NCI-H1436 (cell line): ENCODE measurements at places on chromosomes 4 and X.

GRCh38 chr4:82217986-82218715 is 155.6 kb downstream of the HNRNPD start:
- peak; percentile 9 for DNase-seq

DNA sequence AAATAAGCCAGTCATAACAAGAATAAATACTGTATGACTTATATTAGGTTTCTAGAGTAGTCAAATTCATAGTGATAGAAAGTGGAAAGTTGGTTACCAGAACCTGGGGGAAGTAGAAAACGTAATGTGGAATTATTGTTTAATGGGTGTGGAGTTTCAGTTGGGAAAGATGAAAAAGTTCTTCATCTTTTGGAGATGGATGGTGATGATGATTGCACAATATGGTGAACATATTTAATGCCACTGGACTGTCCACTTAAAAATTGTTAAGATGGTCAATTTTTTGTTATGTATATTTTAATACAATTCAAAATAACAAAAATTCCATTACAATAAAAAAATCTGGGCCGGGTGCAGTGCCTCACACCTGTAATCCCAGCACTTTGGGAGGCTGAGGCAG is 289.6 kb downstream of the ZIC3 start:
- no peak for DNase-seq

- DNase-seq = no peak
Observed at GRCh38 chr4:25163196-25163595, 2.9 kb upstream of the SEPSECS start.

- no peak for DNase-seq
Observed at GRCh38 chr4:67520141-67520540, 25.2 kb downstream of the CENPC start.

GRCh38 chr4:113450295-113451080 is 311.1 kb downstream of the CAMK2D start:
- no peak for DNase-seq

GRCh38 chrX:136215559-136215958 is 35.6 kb downstream of the MAP7D3 start:
- DNase-seq = peak; percentile 8

DNA sequence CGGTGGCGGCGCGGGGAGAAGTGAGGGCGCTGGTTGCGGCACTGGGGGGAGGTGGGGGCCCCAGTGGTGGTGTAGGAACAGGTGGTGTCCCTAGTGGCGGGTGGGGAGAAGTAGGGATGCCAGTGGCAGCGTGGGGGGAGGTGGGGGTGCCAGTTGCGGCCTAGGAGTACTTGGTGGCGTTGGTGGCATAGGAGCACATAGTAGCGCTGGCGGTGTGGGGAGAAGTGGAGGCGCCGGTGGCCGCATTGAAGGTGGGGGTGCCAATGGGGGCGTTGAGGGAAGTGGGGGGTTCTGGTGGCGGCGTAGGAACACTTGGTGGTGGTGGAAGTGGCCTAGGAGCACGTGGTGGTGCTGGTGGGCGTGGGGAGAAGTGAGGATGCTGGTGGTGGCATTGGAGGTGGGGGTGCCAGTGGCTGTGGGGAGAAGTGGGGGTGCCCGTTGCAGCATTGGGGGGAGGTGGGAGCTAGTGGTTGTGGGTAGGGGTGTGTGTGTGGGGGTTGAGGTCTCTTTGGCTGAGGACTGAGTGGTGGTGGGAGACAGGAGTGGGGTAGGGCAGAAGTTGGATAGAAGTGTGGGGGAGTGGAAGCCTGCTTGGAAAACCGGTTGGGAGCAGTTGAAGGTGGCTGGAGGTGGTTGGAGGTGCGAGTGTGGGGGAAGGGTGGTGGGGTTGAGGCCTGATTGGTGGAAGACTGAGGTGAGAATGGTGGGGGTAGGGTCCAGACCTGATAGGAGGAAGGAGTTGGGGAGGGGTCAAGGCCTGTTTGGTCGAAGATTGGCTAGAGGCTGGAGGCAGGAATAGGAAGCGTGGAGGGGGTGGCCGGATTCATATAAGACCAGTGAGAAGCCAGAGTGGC is 1.1 kb downstream of the GCNA start:
- no peak for DNase-seq

DNA sequence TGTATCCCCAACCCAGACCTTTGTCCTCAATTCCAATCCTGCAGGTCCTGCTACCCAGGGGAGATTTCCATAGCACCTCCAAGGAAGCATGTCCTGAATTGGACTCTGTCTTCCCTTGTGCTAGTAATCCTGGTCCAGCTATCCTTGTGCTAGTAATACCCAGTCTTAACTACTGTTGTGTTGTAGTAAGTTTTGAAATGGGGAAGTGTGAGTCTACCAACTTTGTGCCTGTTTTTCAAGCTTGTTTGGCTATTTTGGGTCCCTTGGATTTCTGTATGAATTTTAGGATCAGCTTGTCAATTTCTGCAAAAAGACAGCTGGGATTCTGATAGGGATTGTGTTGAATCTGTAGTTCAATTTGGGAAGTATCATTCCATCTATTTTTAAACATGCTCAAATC is 51.4 kb downstream of the CD99L2 start:
- no peak for DNase-seq

DNA sequence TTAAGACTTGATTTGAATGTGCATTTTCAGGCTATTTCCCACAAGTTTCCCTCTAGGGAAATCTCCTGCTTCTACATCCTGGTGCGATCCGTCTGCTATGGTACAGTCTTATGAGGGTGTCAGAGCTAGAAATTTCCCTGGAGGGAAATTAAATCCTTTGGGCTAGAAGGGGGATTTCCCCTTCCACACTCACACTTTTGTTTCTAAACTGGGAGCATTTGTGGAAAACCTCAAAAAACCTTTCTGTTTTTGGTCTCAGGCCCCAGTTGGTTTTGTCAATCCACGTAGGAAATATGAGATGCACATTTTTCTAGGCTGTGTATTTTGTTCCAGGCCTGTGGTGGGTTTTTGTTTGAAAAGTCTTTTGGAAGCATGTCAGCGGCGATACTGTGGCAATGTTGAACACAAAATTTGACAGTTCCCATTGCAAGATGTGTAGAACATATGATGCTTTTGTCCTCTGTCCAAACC is 17.8 kb downstream of the HMGB3 start:
- no peak for DNase-seq

- no peak for DNase-seq
Observed at GRCh38 chr4:180808862-180809261, 1434.3 kb upstream of the TENM3 start.

GRCh38 chr4:7045553-7045952 is 2.4 kb downstream of the TADA2B start:
- no peak for DNase-seq

DNA sequence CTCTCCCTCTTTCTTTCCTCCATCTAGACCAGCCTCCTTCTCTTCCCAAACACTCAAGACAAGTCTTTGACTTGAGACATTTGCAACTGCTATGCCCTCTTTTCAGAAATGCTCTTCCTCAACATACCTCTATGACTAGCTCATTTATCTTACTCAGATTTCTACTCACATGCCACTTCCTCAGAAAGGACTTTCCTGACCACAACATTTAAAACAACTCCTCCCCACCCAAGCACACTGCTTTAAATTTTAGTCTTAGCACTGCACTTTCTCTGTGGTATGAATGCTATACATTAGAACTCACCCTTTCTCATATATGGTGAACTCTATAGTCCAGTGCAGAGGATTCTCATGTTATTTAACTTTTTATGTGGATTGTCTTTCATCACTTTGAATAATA is 28.4 kb upstream of the SULT1E1 start:
- DNase-seq = no peak

- peak; percentile 76 for DNase-seq
Observed at GRCh38 chrX:21374163-21374993, at the start of gene CNKSR2. TSS of gene CNKSR2 (plus strand) at chrX:21374418. CDS start at chrX:21374898, 480 bp downstream.

DNA sequence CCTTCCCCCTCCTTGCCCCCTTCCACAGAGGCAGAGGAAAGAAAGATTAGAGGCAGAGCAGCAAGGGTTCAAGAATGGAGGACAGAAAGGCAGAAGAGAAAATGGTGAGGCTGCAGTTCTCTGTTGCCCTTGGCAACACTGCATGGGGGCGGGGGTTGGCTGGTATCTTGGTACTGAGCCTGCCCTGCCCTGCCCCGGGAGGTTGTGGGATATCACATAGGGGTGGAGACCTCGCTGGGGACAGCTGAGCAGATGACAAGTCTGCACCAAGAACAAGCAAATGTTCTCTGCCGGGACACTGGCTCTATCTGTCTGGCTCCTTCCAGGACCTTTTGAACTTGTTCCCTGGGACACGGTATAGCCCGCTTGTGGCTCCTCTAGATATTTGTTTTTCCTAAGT is 39.8 kb downstream of the NHS start:
- DNase-seq = no peak

DNA sequence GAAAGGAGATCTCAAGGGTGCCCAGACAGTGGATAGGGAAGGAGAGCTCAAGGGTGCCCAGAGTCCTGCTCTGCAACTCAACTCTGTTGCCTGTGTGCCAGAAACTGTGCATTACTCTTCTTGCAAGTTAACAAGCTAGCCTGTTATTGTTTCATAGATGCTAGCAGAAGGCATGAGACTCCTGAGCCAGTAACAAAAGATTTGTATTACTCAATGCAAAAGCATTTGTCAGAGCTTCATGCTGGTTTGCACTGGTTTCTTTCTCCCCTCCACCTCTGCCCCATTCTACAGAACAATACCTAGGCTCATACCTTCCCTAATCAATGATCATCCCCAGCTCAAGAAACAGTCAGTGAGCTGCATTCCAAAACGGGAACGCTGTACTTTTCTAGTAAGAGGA is 124.5 kb upstream of the NEIL3 start:
- DNase-seq = no peak

- no peak for DNase-seq
Observed at GRCh38 chr4:57233386-57233785, 123.2 kb upstream of the IGFBP7 start.

GRCh38 chr4:113350576-113350975 is 301.1 kb downstream of the ANK2 start:
- DNase-seq = no peak

GRCh38 chrX:5733501-5733900 is 495.2 kb downstream of the NLGN4X start:
- no peak for DNase-seq

- no peak for DNase-seq
Observed at GRCh38 chr4:30840571-30840970, 120.4 kb downstream of the PCDH7 start.

- DNase-seq = no peak
Observed at GRCh38 chr4:145552181-145552822, 66.9 kb upstream of the MMAA start.

DNA sequence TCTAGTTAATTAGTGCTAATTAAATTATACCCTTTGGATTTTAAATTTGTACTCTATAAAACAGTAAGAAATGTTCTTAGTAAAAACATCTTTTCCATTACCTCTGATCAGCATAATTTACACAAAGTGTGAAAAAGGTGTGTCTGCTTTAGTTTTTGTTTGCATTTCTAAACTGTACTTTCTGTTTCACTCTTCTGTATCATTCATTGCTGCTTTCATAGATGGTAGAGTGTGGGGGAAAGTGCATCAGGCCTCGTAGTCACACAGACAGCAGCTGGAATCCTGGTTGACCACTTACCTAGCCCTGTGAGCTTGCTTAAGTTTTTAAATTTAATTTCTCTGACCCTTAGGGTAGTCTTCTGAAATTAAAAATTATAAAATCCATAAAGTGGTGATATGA is 275.4 kb upstream of the PITX2 start:
- no peak for DNase-seq
